ENCODE measurements at places on chromosomes 13 and 19. TPM values are rescaled to one million over a fixed set of nuclear protein-coding genes. Genes with fewer than 3 reads are reported as not detected.
A peak's percentile ranks its signal among the peaks of the same experiment; 100 is the strongest.

DNA sequence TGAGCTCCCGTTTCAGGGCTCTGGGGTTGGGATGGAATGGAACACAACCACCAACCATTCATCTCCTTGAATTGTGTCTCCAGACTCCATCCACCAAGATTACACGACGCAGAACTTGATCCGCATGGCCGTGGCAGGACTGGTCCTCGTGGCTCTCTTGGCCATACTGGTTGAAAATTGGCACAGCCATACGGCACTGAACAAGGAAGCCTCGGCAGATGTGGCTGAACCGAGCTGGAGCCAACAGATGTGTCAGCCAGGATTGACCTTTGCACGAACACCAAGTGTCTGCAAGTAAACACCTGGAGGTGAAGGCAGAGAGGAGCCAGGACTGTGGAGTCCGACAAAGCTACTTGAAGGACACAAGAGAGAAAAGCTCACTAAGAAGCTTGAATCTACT is 15.5 kb downstream of the FCAR start:
- no peak for DNase-seq

- peak; percentile 29 for DNase-seq
Measured at GRCh38 chr13:38900188-38900587, 90.4 kb downstream of the STOML3 start.

Gene TPM4
- 160 TPM for total RNA-seq

Gene KCNN4
- total RNA-seq, result 0.44 TPM

DNA sequence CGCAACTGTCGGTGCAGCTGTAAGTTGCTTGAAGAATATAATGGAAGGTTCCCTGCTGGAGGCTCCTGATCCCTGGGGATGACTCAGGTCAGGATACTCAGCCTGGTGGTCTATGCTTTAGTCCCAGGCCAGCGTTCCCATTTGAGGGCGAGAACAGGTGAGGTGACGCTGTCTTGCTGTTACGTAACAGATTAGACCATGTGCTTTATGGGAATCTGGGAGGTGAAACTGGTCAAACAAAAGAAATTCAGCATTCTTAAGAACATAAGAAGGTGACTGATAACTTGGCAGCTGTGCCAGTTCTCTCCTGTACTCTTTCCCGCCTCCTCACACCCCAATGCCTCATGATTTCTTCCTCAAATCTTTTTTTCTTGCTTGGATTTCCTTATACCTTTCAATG is at the start of gene CXCL17:
CXCL17 (minus strand) TSS at position 114 of the 400 bp plus-strand sequence. CDS start 114 bp downstream, outside the sequence.
- peak; percentile 63 for DNase-seq

- no peak for DNase-seq
Measured at GRCh38 chr19:6041991-6042481, 64.1 kb upstream of the RANBP3 start.

Gene BRSK1
- total RNA-seq, result 0.37 TPM

DNA sequence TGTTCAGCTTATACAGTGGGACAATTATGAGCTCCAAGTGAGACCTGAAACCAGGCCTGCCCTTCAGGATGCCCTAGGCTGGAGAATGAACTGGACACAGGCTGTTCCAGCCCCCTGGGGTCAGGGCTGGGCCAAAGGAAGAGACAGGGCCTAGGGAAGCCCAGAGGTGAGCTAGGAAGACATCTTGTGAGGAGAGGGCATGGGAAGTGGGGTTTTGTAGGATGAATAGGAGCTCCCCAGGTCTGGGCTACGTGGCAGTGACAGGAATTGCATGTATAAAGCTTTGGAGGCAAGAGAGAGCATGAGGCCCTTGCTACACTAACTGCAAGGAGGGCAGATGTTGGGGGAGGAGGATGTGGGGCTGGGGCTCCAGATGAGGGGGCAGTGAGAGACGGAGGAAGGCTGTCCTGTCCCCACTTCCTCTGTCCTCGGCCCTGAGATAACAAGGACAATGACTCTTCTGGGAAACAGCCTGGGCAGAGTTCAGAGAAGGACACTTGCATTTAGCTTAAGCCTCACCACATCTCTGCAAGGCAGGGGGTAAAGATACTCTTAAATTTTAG is 1.5 kb upstream of the TBXA2R start:
- DNase-seq, result no peak

Gene WDFY2
- total RNA-seq, result 5.3 TPM

Gene PRRG2
- total RNA-seq, result 26.3 TPM

All from HT-29 (cell line).